ENCODE measurements at places on chromosomes 6 and 20.

- no peak for DNase-seq
Observed at GRCh38 chr6:109260126-109260525, 122.1 kb downstream of the CD164 start.

GRCh38 chr6:170257376-170257775 is 33.5 kb downstream of the DLL1 start:
- no peak for DNase-seq

- DNase-seq = no peak
Observed at GRCh38 chr6:35018746-35019145, 122.4 kb downstream of the TCP11 start.

GRCh38 chr6:150510576-150510975 is 89.1 kb upstream of the PLEKHG1 start:
- DNase-seq = no peak

DNA sequence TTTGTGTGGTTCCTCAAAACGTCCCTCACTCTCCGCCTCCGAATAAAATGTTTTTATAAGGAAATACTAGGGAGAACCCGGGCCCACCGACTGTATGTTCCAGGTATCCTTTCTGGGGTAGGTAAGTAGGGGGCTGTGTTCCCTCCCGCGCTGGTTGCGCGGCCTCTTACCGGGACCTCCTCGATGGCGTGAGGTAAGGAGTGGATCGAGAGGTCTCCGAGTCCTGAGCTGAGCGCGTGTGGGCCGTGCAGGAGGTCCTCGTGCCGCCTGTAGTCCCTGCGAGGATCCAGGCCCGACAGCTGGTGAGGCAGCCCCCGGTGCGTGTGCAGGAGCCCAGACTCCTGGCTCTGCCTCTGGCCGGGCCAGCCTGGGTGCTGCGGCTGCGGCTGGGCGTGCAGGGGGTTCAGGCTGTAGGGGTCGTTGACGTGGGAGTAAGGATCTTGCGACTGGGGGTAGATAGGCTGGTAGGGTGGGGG is 5.1 kb downstream of the TFAP2A start:
- DNase-seq = no peak

DNA sequence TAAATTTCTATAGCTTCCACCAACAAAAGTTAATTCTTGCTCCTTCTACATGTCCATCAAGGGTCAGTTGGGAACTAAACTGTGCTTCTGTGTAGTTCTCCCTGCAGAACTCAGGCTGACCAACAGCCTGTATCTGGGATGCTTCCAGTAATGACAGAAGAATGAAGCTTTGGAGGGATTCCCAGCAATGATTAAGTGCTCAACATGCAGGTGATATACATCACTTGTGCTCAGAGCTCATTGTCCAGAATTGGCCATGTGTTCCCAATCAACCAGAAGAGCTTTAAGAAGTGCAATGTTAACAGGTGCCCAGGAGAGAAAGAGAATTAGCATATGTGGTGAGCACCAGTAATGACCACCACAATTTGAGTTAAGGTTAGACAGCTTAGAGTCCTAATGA is 37.4 kb upstream of the SNRPB2 start:
- DNase-seq = no peak
